ENCODE measurements at places on chromosomes 16 and 17.
A peak's percentile ranks its signal among the peaks of the same experiment; 100 is the strongest.

GRCh38 chr17:6000426-6000825 is 69.8 kb upstream of the WSCD1 start:
- no peak for DNase-seq

DNA sequence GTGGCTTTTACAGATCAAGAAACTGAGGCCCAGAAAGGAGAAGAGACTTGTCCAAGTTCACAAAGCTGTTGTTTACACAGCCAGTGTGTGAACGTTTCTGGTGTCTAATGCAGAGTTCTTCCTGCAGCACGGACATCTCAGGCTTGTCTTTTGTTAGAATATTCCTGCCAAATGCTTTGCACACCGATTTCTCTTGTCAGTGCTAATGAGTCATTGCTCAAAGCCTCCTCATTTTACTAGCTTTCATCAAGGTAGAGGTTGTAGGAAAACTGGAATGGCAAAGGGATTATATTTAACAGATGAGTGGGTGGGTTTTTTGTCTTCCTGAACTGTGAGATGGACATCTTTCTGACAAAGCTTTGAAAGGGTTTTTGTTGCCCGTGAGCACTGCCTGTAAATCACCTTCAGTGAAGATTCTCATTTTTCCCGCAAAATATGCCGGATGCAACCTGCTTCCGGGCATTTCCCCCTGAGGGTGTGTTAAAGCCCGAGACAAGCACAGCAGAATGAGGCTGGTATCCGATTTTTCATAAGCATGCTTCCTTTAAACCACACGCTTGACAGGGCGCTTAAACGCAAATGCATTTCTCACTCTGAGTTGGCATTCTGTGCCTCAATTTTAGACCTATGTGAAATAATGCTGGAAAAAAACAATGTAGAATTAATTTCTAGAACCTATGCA is 14.7 kb downstream of the PMM2 start:
- DNase-seq, result no peak

- DNase-seq, result no peak
Observed at GRCh38 chr16:76125871-76126270, 151.3 kb upstream of the CNTNAP4 start.

DNA sequence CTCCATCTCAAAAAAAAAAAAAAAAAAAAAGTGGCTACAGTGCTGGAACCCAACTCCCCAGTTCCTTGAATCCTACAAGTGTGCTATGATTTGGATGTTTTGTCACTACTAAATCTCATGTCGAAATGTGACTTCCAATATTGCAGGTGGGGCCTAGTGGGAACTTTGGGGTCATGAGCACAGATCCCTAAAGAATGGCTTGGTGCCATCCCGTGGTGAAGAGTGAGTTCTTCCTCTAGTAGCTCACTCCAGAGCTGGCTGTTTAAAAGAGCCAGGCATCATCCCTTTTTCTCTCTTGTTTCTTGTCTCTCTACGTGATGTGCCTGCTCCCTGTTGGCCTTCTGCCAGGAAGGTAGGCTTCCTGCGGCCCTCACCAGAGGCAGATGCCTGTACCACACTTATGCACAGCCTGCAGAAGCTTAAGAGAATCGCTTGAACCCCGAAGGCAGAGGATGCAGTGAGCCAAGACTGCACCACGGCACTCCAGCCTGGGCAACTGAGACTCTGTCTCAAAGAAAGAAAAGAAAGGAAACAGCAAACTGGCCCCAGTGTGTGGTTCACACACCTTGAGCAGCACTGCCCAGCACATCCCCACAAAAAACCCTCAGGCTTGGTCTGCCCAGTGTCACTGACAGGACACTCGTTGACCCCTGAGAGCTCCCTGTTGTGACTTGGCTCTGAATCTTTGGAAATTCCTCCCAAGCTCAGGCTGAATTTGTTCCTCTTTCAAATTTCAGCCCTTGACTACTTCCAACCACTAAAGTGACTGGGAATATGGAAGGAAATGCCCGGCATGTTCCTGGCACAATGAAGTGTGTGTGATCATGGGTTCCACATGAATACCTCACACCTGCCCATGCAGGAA is 3.1 kb downstream of the MT1E start:
- DNase-seq, result no peak

GRCh38 chr17:17551361-17551760 is 40.1 kb downstream of the PEMT start:
- no peak for DNase-seq

- DNase-seq, result no peak
Observed at GRCh38 chr17:58399974-58400373, 17.4 kb downstream of the RNF43 start.

DNA sequence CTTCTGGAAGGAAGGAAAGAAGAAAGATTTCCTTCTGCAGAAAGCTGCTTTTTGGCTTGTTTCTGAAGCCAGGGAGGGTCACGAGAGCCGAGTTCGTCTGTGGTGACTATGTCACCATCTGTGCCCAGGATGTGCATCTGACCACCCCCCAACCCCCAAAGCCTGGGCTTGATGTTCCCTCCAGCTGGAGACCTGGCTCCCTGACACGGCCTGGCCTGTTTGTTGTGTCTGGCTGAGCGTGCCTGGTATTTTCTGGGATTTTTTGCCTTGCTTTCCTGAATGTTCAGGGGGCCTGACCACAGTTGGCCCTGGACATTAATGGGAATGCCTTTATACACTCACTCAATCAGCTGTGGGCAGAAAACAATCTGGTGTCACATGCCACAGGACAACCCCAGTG is 38.9 kb downstream of the LGALS9 start:
- DNase-seq, result no peak

DNA sequence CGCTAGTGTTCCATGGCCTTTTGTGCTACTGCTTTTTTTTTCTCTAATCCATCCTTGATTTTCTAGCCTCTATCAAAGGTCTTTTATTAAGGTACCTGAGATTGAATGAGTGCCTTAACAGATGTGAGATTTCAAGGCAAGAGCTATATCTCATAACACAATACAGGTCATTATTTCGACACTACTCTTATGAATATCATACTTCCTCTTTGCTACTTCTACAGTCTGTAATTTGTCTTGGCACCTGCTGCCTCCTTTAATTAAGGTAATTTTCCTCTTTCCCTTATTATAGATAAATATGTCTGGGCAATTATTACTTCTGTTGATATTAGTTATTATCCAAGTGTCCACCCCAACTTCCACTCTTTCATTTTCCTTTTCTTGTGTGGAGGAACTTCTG is 5.3 kb downstream of the KRT28 start:
- no peak for DNase-seq

- peak; percentile 7 for DNase-seq
Observed at GRCh38 chr16:24178496-24178895, 77.6 kb upstream of the CACNG3 start.

DNA sequence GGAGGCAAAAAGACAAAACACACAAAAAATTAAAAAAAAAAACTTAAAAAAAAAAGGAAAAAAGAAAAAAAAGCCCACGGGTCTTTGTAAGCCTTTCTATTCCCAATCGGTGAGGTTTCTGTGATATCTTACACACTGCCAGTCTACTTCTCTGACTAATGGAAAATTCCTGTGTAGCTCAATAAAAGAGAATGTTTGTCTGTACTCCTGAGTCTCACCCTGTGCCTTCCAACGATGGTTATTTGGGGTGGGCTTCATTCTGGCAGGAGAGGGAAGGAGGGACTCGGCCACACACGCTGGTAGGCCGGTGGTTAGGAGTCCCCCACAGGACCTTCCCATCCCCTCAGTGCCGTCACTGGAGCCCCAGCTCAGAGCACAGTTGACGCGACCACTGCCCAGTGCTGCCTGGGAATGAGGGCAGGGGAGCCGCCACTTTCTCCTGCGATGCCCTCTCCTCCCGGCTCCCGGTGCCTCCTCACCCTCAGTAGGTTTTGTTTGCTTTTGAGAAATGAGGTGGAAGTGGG is 68.0 kb downstream of the AMFR start:
- DNase-seq, result no peak

- DNase-seq, result no peak
Observed at GRCh38 chr16:82684256-82684655, 57.5 kb downstream of the CDH13 start.

GRCh38 chr17:37710344-37710886 is 34.4 kb downstream of the HNF1B start:
- peak; percentile 43 for DNase-seq

GRCh38 chr16:78606545-78606944 is 507.1 kb downstream of the WWOX start:
- no peak for DNase-seq

DNA sequence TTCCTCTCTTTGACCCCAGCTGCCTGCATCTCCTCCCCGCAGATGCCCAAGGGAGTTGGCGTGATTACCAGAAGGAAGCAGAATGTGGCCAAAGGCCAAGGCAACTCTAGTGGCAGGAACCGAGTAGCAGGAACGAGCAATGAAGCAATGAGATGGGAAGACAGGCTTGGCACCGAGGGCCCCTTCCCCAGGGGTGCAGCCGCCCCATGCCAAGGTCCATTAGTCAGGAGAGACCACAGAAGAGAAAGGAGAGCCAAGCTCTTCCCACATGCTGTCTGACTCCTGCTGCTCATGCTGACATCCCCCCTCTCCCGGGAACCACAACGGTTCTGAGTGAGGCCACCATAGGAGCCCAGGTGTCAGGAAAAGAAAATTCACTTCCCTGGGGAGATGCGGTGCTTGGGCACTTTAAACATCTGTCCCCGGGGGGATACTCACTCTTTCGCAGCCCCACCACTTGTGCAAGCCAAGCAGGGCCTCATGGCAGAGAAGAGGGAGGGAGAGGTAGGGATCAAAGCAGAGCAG is 67.4 kb downstream of the MYO18A start:
- DNase-seq, result no peak

DNA sequence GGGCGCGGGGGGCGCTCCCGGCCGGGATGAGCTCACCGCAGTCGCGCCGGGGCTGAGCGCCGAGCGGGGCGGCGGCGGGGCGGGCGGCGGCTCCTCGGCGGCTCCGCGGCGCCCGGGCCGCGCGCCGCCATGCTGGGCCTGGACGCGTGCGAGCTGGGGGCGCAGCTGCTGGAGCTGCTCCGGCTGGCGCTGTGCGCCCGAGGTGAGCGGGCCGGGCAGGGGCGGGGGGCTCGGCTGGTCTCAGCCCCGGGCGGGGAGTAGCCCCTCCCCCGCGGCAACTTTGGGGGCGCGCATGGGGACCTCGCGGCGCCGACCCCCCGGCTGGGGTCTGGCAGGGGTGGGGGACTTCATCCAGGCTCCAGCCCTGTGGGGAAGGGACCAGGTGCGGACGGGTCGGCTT is at the start of gene ARHGDIG:
ARHGDIG (plus strand) TSS at position 40 of the 400 bp plus-strand sequence; CDS start at position 130, 90 bp downstream.
- DNase-seq, result no peak

DNA sequence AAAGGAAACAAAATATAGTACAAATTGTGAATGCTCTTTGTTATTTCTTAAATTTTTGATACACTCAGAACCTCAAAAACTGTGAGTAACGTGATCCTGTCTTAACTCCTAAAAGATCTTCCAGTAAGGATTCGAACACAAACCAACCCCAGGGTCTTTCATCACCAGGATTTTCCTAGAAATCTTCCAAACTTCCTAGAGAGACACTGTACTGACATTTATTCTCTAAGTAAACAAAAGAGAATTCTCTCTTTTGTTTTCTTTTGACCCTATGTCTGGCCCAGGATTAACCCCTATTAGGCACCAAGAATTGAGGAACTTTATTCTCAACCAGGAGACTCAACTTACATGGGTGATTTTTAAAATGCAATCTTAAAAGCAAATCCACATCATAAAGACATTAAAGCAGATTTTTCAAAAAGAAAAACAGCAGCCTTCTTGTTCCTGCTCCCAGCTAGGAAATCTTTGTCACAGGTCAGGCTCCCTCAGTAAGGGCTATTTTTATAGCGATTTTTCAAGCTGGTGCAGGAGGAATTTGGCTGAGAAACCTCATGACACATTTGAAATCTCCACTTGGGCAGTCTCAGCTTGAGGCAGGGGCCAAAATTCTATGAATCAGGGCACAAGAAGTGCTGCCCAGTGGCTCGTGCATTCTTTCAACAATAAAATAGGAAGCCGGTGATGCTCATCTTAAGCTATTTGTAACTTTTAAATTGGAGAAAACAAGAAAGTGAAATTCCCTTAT is 6.2 kb upstream of the SMG1 start:
- DNase-seq, result no peak

DNA sequence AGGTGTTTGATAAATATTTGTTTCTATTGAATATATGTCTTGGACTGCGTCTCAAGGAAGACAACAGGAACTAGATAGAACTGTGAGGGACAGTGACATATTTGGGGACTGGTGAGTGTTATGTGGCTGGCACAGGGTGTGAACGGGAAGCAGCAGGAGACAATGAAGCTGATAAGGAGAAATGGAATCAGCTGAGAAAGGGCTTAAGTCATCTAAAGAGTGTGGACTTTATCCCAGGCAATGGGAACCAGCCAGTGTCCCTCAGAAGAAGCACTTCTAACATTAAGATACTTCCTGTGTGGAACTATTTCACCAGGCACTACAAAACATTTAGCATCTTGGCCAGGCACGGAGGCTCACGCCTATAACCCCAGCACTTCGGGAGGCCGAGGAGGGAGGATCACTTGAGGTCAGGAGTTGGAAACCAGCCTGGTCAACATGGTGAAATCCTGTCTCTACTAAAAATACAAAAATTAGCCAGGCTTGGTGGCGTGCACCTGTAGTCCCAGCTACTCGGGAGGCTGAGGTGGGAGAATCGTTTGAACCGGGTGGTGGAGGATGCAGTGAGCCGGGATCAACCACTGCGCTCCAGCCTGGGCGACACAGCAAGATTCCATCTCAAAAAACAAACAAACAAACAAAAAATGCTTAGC is 41.2 kb downstream of the ARHGAP17 start:
- DNase-seq, result no peak

- DNase-seq, result no peak
Observed at GRCh38 chr17:29066047-29066446, 23.1 kb downstream of the PIPOX start.

DNA sequence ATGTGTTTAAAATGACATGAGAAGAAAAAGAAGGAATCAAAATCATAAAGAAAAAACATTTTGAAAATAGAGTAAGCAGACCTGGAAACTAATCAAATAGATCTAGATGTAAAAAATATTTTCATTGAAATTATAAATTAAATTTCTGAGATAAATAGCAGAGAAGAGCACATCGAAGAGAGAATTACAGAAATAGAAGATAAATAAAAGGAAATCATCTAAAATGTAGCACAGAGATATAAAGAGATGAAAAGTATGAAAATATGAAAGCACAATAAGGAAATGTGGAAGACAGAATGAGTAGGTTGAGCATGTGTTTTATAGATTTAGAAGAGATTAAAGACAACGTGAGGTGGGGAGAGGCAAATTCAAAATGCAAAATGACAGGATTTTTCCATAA is 130.9 kb upstream of the SEC14L1 start:
- no peak for DNase-seq

GRCh38 chr17:67246653-67247415 is 1.8 kb upstream of the HELZ start:
- DNase-seq, result peak; percentile 39

DNA sequence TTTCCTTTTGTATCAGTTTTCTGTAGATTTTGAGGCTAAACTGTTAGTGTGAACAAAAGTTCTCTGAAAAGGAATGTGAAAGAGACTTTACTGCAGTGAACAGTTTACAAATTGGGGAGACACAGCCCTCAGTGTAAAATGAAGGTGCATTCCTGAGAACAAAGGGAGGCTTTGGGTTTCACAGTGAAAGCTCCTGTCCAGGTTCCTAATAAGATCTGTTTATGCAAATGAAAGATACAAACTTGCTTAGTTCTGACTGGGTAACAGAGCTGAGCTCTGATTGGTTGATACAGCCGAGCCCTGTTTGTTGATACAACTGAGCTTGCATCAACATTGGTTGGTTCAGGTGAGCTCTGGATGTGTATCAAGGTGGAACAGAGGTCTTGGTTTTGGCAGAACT is 8.3 kb upstream of the CDRT15 start:
- DNase-seq, result no peak

Data from NAMALWA (cell line).